ENCODE measurements at places on chromosomes 2 and 18.

- DNase-seq, result no peak
Measured at GRCh38 chr2:195863121-195863520, 205.5 kb downstream of the DNAH7 start.

GRCh38 chr2:88828397-88829137, 137.1 kb downstream of the RPIA start:
- DNase-seq, result no peak

- DNase-seq, result no peak
Measured at GRCh38 chr2:127559454-127559853, 24.0 kb downstream of the MYO7B start.

GRCh38 chr2:234099266-234099665, 48.8 kb downstream of the SPP2 start:
- no peak for DNase-seq

DNA sequence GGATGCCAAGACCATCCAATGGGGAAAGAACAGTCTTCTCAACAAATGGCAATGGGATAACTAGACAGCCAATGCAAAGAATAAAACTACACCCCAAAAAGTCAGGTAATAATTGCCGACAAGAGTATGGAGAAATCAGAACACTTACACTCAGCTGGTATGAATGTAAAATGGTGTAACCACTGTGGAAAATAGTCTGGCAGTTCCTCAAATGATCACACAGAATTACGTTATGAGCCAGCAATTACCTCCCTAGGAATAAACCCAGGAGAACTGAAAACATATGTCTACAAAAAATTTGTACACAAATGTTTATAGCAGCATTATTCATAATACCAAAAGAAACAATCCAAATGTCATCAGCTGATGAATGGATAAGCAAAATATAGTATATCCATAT, 8.8 kb downstream of the IWS1 start:
- DNase-seq, result no peak

- DNase-seq, result no peak
Measured at GRCh38 chr2:69789175-69789721, 40.2 kb upstream of the GMCL1 start.

DNA sequence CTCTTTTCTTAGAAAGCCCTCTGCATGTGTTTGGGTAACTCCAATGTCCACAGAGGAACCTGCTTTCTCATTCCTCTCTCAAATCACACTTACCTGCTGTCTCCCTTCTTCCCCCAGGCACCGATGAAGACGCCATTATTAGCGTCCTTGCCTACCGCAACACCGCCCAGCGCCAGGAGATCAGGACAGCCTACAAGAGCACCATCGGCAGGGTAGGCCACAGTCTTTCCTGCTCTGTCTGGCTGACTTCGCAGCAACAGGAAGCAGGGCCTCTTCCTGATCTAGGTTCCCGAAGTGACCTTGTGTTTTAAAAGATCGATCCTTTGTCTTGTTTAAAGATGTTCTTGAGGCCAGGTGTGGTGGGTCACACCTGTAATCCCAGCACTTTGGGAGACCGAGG, 25.0 kb upstream of the GMCL1 start:
- peak; percentile 7 for DNase-seq

DNA sequence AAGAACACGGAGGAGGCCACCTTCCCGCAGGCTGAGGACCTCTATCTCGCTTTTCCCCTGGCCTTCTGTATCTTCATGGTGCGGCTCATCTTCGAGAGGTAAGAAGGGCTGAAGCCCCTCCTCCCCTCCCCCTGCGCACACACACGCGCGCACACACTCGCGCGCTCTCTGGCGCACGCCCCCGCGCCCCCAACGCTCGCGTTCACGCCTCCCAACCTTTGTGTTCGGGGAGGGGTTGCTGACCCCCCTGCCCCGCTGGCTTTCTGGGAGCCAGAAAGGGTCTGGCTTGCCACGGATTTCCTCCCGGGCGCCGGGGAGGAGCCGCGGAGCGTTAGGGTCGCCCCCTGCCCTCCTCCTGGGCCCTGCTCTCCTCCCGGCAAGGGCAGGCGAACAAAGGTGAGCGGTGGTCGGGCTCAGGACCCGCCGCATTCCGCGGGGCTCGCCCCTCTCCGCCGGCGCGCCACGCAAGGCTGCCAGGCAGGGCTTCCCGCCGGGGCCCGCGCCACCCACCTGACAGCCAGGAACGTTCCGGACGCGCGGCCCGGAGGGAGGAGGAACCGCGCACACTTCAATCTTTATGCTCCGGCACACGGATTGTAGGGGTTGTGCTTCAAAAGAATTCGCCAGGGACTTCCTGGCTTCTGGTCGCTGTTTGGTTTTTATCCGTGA, 583 bp downstream of the CERS6 start:
- DNase-seq, result no peak

- DNase-seq, result no peak
Measured at GRCh38 chr2:232672588-232672987, 24.5 kb upstream of the GIGYF2 start.

- DNase-seq, result no peak
Measured at GRCh38 chr2:102522890-102523289, 49.9 kb downstream of the SLC9A4 start.

- no peak for DNase-seq
Measured at GRCh38 chr2:227687189-227687588, 20.6 kb downstream of the SCYGR5 start.

GRCh38 chr2:133792223-133792622, 224.0 kb upstream of the NCKAP5 start:
- no peak for DNase-seq

GRCh38 chr18:79123948-79124347, 54.8 kb downstream of the ATP9B start:
- DNase-seq, result no peak

DNA sequence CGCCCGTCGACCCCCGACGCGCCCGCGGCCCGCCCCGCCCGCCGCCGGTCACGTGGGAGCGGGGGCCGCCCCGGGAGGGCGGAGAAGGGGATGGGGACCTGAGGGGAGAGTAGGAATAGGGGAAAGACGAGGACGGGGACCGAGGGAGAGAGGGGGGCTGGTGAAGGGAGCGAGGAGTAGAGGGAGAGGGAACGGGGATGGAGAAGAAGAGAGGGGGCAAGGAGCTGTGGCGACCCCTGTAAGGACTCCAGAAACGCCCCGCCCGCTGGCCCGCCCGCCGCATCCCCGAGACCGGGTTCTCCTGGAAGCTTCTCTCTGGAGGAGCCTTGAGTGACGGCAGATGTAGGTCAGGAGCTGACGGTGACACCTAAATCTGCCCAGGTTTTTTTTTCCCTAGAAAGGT, 615 bp downstream of the ADNP2 start:
- peak; percentile 53 for DNase-seq

DNA sequence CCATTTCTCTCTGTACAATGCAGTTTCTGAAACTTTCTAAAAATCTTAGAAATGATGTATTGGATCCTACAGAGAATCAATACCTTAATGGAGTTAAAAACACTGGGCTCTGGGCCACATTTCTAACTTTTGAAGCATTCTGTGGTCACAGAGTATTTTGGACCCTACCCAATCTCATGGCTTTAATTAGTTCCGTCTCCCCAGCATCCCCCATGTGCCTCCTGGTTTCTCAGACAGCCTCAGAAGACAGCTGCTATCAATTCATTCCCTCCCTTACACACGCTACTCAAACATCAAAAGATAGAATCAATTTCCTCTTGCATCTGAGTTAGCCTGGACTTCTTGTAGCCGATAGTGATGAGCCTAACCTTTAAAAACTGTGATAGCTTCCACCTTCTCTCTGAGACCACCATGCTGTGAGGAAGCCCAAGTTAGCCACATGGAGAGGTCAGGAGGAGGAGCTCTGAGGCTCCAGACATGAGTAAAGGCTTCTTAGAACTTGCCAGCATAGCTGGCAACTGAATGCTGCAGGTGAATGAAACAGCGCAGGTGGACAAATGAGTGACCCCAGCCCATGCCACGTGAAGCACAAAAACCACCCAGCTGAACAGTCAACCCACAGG, 10.4 kb downstream of the ADCY3 start:
- DNase-seq, result no peak

GRCh38 chr2:25960920-25961319, 21.4 kb downstream of the KIF3C start:
- no peak for DNase-seq

GRCh38 chr2:236712304-236712703, 142.7 kb downstream of the ACKR3 start:
- DNase-seq, result no peak

DNA sequence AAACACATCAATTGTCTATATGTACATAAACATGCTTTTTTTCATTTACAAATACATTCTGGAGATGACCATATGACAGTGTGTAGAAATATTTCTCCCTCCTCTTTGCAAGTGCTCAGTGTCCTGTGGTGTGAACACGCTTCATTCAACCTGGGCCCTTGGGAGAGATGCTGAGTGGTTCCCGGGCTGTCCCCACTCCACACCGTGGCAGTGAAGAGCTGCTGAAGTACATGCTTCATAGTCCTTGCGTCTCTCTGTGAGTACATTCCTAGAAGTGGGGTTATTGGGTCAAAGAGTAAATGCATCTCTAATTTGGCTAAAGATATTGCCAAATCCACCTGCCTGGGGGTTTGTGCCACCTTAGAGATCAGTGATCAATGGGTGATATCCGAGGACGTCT, 6.5 kb upstream of the GPR35 start:
- no peak for DNase-seq

DNA sequence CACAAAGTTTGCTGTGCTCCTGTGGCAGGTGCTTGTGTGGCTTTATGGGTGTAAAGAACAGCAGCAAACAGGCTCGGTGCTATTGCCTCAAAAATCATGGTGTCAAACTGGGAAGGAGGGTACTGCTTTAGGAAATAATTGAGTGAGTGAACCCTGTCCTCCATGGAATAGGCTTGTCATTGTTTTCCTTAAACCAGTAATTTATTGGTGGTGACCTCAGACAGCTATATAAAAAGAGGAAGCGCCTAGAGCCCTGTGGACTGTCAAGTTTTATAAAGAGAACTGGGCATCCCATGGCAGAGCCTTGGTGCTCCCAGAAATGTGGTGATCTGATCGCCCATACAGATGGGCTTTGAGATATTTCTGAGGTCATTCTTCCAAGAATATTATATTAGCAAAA, 4.7 kb upstream of the CXCR4 start:
- no peak for DNase-seq

- no peak for DNase-seq
Measured at GRCh38 chr2:78023356-78023755, 501.2 kb upstream of the LRRTM4 start.

DNA sequence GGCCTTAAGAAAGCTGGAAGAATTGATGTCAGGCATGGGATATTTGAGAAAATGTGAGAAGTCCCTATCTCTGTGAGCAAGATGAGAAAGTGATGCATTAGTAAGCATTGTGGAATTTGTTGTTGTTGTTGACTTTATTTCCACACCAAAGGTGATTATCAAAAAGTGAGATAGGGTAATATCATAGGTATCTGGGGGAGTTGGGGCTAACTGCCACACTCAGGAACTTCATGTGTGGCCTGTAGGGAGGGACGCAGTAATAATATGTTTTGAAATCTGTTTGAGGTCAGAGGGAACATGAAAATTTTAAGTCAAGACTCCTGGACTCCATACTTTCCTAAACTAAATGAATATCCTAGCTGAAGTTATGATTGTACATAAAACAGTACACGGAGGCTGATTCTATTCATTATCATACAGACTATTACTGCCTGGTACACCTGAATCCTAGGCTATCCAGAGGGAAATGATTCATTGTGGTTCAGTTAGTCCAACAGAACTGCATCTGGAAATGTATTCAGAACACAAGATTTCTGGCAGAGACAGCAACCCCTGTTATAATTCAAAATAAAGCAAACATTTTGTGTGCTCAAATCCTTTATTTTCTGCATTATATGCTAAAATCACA, 304.8 kb downstream of the CPS1 start:
- no peak for DNase-seq

GRCh38 chr2:133004623-133005022, 334.6 kb upstream of the LYPD1 start:
- DNase-seq, result no peak

DNA sequence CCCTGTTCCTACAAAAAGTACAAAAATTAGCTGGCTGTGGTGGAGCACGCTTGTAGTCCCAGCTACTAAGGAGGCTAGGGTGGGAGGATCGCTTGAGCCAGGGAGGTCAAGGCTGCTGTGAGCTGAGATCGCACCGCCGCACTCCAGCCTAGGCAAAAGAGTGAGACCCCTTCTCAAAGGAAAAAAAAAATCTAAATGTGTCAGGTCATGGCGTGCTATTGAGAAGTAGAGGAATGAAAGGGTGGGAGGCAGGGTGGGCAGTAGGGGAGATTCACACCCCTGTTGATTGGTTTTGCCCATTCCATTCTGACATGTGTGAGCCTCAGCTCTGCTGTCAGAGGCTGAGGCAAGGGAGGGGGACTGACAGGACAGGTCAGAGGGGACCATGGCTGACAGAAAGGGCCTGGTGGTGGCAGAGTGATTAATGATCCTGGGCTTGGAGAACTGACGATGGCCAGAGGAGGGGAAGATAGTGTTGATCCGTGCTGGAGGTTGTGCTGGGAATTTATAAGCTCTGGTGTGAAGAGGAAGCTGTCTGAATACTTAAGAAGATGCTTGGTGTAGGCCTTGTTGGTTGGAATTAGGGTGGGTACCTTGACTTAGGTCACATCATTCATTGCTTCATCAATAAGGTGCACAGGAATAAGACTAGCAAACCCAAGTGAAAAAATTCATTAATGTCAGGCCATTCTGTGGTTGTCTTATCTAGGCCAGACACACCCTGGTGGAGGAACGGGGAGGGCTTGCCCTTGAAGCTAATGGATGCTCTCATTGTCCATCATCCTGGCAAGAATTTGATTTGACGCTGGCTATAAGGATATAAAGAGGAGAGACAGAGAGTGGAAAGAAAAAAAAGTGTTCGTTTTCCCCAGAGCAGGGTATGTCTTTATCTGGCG, 19.1 kb upstream of the SMARCAL1 start:
- DNase-seq, result no peak

DNA sequence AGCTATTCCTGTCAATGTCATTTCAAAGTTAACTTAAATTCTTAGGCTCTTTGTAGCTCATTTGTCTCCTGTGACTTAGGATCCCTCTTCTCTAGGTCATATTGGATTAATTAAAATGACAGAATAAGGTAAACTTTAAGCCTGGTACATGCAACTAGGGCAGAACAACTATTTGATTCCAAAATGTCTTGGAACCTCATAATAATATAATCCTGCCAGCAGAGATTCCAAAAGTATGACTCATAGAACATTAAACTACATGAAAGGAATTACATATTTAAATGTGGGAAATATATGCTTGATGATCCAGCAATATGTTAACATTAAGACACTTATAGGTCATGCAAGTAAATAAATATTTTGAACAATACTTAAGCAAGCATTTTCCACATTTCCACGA, 63.3 kb downstream of the COL3A1 start:
- DNase-seq, result no peak

- DNase-seq, result no peak
Measured at GRCh38 chr2:9815076-9815475, 28.2 kb upstream of the TAF1B start.

- no peak for DNase-seq
Measured at GRCh38 chr2:48883661-48884060, 128.1 kb upstream of the LHCGR start.

DNA sequence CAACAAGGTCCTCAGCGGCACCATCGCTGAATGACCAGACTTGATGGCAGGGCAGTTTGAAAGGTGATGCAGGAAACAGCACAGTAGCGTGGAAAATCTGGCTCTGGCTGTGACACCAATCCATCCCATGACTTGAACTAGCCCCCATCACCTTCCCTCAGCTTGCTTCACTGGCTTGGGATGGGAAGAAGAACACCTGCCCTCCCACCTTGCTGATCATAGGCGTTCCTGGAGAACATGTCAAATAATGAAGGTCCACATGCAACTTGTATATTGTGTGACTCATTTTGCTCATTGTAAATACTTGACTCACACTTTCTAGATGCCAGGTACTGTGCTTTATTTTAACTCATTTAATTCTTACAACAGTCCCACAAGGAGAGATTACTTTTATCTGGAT, 292.4 kb upstream of the SPRED2 start:
- DNase-seq, result no peak

Data from bone marrow (tissue), 2 donors.